ENCODE measurements at places on chromosomes 3 and 15.

DNA sequence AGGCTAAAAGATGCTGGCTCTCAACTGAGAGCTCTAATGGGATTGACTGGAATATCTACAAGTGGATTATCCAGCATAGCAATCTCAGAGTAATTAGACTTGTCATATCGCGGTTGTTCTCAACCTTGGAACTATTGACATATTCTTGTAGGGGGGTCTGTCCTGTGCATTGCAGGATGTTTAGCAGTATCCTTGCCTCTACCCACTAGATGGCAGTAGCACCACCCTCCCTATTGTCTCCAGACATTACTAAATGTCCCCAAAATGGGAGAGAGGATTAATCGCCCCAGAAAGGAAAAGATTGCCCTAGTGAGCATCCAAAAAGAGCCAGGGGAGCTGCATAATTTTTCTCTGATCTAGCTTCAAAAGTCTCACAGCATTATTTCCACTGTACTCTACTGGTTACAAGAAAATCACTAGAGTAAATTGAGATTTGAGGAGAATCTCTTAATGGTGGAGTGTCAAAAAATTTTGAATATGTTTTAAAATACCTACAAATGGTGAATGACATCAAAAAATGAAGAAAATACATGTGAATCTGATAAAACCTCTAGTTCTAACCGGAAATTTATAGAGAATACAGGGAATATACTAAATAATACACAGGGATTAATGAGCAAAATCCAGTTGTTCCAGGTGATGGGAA is 388.2 kb upstream of the AGTR1 start:
- DNase-seq: peak; percentile 56

DNA sequence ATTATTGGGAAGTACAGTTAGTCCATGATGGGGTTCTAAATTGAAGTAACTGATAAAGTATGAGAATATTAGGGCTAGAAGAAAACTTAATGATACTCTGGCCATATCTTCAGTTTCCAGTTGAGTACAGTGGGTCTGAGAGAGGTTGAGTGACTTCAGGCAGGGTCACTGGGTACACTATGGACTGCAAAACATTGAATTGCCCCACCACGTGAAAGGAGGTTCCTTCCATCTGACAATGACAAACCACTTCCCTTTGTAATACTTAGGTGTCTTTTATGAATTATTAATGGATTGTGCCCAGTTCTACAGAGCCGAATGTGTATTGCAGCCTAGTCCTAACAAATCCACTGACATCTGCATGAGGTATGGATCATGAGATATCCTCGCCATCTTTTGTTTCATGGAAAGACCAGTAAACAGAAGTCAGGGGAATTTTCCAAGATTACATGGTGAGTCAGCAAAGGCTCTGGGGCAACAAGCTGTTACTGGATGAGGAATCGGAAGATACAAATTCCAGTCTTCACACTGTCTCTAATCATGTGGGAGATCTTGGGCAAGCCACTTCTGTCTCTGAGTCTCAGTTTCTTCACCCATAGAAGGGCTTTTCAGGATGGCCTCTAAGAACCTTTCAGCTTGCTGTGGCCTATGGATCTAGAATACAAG is 66.5 kb upstream of the BCL6 start:
- DNase-seq: no peak

- DNase-seq: no peak
These were observed 133.1 kb downstream of the SMAD6 start for GRCh38 chr15:66834881-66835878.

GRCh38 chr15:65926459-65926858 is 57.2 kb downstream of the RAB11A start:
- no peak for DNase-seq

DNA sequence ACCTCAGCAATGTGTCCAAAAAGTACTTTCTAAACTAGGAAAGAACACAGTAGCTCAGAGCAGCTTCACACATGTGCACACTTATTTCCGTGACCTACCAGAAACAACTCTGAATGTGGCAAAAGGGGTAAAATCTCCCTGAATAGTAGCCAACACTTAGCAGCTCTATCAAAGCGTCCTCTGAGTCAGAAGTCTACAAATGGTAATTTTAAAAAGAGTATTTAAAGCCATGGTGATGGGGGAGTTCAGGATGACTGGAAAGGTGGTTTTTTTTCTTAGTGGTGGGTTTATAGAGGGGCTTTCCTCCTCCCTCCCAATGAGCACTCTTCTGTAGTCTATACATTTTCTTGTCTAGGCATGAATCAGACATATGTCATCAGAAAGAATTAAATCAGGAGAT is 223.8 kb upstream of the PRICKLE2 start:
- no peak for DNase-seq

DNA sequence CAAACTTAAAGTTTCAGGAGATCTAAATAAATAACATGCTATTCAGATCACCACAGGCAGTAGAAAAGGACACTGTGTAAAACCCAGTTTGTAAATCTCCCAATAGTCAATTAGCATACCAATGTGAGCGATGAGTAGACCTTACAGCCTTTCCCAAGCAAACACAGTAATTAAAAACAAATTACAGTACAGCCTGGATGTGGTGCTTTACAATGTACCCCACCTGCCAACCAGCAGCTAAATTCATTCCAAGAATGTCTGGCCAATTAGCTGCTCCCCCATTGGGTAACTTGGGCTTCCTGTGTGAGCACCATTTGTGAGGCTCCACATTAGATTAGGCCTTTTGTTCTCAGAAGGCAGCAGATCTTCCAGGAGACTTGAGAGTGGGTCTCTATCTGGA is 635.0 kb downstream of the TBL1XR1 start:
- DNase-seq: no peak

- no peak for DNase-seq
These were observed 5.9 kb downstream of the STOML1 start for GRCh38 chr15:73986055-73986775.

- peak; percentile 46 for DNase-seq
These were observed 762 bp downstream of the CTNNB1 start for GRCh38 chr3:41199866-41200668.

GRCh38 chr15:77305953-77306352 is 114.0 kb downstream of the PEAK1 start:
- DNase-seq: no peak

DNA sequence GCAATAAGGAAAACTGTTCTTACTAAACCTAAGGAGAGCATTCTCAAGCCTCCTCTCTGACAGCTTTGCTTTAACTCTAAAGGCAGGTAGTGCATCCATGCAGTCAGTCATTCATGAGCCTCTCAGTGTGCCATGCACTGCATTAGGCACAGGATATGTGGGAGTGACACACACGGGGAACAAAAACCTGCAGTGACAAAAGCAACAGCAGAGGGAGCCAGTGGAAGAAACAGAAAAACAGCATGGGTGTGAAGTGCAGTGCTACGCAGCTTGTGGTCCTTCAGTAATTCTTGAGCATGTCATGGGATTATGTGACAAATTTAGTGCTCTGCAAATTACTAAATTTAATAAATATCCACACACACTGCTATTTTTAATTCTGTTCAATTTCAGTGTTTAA is 230.7 kb downstream of the BBX start:
- peak; percentile 64 for DNase-seq

DNA sequence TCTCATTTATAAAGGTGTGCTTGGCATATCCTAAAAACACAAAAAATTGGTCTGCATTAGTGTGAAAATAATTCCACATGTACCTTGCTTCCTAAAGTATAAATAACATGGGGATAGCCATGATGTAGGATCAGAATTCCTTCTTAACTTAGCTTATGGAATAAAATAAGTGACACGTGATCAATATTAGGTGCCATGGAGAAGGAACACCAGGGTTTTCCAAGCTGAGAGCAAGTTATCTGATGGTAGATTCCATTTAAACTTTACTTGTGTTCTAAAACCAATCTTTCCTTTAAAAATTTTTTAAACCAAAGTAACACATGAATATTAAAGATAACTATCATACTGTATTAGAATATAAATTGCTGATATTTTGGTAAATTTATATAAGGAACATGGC is 300.5 kb downstream of the ZPLD1 start:
- no peak for DNase-seq

Measured in RKO (cell line).